ENCODE measurements at places on chromosomes 1 and 21.

DNA sequence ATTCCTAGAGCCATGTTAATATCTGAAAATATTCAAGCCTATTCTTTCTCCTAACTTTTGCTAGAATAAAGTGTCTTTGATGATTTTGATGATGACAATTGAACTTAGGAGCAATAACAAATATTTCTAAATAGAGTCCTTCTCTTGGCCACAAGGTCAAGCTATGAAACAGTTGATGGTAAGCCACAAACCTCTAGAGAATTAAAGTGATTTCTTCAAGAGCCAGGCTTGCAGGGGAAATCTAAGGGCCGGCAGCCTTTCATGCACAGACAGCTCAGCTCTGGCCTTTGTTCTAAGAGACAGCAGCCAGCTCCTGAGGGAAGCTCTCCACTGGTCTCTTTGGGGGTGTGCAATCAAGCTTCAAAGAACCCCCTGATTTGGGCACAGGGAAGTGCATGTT is 59.0 kb downstream of the SUSD4 start:
- DNase-seq = no peak

DNA sequence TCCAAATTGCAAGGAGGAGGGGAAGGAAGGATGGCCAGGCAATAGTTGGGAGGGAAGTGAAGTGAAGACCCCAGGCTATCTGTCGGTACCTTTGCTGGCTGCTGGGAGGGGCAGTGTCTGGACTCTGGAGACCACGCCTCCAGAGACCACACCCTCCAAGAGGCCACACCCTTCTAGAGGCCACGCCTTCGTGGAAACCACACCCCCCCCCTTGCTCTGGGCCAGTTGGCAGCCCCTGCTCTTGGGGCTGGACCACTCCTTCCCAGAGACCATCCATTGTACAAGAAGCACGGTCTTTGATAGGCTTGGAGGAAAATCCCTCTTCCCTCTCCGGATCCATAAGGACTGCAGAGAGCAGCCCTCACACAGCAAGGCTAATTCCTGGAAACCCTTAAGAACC is 73.1 kb downstream of the RYR2 start:
- DNase-seq = no peak

DNA sequence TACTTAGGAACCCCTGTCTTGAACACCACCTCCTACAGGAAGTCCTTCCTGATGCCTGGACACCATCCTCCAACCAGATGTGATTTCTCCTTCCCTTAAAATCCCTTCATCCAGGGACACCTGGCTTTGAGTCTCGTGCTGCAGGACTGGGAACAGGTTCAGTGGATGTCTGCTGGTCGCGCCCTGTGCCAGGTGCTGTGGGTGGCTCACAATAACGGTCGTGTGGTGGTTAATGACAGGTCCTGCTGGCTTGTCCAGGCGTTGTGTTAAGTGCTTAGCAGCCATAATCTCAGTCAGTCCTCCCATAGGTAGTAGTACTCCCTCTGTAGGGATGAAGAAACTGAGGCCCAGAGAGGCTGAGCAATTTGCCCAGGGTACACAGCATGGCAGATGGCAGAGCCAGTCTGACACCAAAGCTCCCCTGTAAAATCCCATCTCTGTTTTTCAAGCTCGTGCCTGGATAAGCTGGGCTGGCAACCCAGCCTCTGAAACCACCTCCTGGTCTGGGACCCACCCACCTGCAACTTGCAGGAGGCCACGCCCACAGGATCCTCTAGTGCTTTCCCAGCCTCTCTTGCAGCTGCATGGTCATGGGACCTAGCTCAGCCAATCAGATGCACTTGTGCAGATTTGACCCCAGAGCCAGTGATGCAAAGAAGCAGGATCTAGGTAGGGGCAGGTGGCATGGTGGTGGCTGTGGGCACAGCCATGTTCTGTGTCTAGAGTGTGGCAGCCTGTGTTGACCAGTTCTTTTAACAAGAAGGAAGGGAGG is 106.0 kb upstream of the IFFO2 start:
- no peak for DNase-seq

GRCh38 chr1:37181425-37181824 is 147.1 kb upstream of the GRIK3 start:
- DNase-seq = no peak

DNA sequence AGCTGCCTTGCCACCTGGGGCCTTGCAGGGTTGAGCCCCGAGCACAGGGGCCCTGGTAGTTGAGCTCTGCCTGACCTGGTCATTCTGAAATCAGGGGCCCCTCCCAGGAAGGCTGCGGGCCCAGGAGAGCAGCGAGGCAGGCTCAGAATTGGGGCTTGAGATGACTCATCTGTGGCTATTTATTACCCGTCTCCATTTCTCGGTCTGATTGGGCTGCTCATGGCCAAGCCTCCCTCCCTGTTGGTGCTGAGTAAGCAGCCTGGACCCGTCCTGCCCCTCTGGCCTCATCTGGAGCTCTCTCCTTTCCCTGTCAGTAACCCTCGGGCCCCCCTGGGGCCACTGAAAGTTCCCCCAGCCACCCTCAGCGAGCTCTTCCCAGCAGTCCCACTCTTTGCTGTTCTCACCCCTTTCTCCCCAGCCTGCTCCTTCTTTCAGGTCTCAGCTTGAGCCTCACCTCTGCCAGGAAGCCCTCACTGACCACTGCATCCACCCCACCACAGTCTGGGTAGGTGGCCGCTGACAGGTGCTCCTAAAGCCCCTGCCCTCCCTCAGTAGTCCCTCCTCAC is 11.0 kb upstream of the TNFRSF8 start:
- no peak for DNase-seq

GRCh38 chr21:23003951-23004350 is 2005.7 kb downstream of the NCAM2 start:
- no peak for DNase-seq

- DNase-seq = no peak
Observed at GRCh38 chr1:31562707-31563360, 13.5 kb upstream of the TINAGL1 start.

GRCh38 chr1:48953617-48954016 is 176.9 kb upstream of the BEND5 start:
- DNase-seq = no peak

- DNase-seq = no peak
Observed at GRCh38 chr1:204373911-204374310, 14.2 kb upstream of the PLEKHA6 start.

DNA sequence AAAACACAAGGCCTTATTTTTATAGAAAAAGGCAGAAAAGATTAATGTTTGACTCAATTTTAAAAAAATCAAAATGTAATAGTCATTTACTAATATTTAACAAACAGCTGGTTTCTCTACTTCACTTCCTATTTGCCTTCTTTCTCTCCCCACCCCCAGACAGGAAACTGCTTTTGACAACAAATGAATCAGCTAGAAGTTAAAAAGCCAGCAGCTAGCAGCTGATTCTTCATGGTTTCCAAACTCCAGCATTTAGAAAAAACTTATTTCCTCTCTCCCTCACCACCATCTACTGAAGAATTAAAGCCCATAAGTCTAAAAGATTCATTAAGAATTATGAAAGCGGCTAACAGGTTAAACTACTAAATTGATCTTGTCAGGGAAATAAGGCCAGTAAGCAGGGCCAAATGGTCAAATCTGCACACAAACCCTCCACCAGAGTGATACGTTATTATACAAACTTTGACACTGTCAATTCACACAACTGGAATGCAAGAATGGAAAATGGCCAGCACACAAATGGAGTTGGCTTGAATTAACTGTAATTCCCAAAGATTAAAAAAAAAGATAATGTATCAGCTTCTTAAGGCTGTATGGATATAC is 4.0 kb downstream of the WDR26 start:
- DNase-seq = peak; percentile 14

- DNase-seq = peak; percentile 91
Observed at GRCh38 chr1:241356519-241357365, at the start of gene RGS7. Gene RGS7, minus strand, starts transcription at chr1:241357205.

- no peak for DNase-seq
Observed at GRCh38 chr1:81937791-81938450, 137.2 kb downstream of the ADGRL2 start.

GRCh38 chr1:109271458-109271857 is 11.5 kb downstream of the PSRC1 start:
- DNase-seq = no peak

GRCh38 chr1:60228041-60228491 is 154.5 kb upstream of the C1orf87 start:
- no peak for DNase-seq

GRCh38 chr1:17696417-17697301 is 58.5 kb upstream of the ACTL8 start:
- DNase-seq = peak; percentile 71

DNA sequence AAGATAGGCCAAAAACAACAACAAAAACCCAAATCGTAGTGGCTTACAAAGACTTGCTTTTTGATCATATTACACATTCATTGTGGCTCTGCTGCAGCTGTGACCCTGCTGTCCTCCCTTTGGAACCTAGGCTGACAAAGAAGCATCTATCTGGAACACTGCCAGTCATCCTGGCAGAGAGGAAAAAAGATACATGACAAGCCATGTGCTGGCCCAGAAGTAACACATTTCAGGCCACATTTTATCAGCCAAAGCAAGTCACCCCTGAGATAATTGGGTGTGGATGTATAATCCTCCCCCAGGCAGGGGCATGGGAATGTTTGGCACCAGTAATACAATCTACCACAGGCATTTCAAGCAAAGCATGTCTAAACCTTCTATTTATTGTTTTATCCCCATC is 37.2 kb upstream of the AGO1 start:
- DNase-seq = no peak

GRCh38 chr1:247367786-247368422 is 36.2 kb upstream of the ZNF496 start:
- DNase-seq = no peak

- DNase-seq = peak; percentile 60
Observed at GRCh38 chr21:40386294-40386911, 460.6 kb downstream of the DSCAM start.

- DNase-seq = no peak
Observed at GRCh38 chr1:165629848-165630628, 996 bp upstream of the MGST3 start.

DNA sequence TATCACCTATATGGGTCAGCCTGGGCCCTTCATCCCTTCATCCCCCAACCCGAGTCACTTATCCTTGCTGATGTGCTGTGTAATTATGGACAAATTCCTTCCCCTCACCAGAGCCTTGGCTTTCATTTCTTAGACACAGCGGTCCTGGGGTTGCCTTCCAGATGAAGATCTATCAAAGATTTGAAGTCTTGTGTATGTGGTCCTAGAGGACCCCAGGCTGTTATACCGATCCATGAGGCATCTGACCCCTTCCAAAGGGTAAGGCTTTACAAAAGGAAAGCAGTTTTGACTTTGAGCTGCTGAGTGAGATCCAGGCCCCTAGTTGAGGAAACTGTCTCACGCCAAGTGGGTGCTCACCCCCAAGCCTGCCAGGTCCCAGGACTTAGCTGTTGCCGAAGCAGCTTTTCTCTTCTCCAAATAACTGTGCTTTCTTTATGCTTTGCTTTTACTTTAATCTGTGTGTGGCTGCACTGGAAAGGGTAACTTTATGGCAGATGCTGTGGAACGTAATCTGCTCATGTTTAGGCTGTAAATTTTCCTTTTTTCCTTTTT is 37.6 kb downstream of the MAN1C1 start:
- DNase-seq = no peak

GRCh38 chr1:78918157-78918556 is 88.4 kb downstream of the ADGRL4 start:
- no peak for DNase-seq

GRCh38 chr21:46052703-46053651 is 44.9 kb upstream of the COL6A2 start:
- DNase-seq = no peak

- no peak for DNase-seq
Observed at GRCh38 chr1:81351864-81352263, 448.9 kb upstream of the ADGRL2 start.

- no peak for DNase-seq
Observed at GRCh38 chr1:99445071-99445470, 180.8 kb downstream of the PLPPR4 start.

- DNase-seq = no peak
Observed at GRCh38 chr1:55670331-55671082, 455.3 kb upstream of the USP24 start.

GRCh38 chr1:240843798-240844197 is 231.8 kb upstream of the GREM2 start:
- no peak for DNase-seq

- DNase-seq = no peak
Observed at GRCh38 chr1:25245809-25246599, 1.2 kb downstream of the RSRP1 start.

DNA sequence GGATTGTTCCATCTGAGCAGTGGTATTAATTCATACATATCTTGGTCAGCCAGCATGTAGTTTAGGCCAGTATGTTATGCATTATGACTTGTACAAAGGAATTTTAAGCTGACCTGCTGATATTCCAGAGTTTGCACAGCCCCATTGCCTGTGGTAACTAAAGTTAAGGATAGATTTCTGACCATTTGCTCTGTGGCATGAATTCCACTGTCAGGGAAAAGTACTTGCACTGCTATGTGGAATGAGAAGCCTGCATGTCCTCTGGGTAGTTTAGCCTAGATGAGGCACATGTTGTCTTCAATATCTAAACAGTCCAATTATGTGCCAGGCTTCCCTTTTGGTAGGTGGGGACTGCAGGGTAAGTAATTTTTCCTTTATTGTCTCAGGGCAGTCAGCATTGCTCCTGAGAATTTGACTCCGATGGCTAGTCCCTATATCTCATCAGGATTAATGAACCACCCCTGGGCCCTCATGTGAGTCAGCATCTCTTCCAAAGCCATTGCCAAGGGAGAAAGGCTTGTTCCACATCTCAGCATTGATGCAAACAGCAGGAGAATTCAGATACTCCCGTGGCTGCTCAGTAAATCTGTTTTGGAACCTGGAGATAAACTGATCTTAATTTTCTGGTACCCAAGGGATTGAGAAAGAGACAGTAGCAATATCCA is 30.2 kb downstream of the NEK7 start:
- no peak for DNase-seq

DNA sequence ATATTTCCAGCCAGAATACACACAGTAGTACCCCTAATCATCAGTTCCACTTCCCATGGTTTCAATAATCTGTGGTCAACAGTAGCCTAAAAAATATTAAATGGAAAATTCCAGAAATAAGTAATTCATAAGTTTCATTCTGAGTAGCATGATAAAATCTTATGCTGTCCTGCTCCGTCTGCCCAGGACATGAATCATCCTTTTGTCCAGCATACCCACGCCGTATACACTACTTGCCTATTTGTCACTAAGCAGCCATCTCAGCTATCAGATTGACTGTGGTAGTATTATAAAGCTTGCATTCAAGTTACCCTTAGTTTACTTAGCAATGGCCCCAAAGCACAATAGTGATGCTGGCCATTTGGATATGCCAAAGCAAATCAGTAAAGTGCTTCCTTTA is 118.7 kb downstream of the SLC5A9 start:
- DNase-seq = no peak

- no peak for DNase-seq
Observed at GRCh38 chr1:6287431-6287886, 26.6 kb upstream of the GPR153 start.

DNA sequence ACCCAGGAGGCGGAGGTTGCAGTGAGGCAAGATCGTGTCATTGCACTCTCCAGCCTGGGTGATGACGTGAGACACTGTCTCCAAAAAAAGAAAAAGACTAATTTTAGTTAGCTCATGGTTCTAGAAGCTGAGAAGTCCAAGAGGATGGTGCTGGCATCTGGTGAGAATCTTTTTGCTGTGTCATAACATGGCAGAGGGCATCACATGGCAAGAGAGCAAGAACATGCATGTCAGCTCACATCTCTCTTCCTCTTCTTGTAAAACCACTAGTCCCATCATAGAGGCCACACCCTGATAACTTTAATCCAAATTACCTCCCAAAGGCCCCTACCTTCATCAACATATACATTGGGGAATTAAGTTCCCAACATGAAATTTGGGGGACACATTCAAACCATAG is 13.8 kb upstream of the CNN3 start:
- no peak for DNase-seq

Measured in eye (tissue), 1 donor.